ENCODE measurements at places on chromosomes 6 and 20. TPM values are rescaled to one million over a fixed set of nuclear protein-coding genes. Genes with fewer than 3 reads are reported as not detected.

DNA sequence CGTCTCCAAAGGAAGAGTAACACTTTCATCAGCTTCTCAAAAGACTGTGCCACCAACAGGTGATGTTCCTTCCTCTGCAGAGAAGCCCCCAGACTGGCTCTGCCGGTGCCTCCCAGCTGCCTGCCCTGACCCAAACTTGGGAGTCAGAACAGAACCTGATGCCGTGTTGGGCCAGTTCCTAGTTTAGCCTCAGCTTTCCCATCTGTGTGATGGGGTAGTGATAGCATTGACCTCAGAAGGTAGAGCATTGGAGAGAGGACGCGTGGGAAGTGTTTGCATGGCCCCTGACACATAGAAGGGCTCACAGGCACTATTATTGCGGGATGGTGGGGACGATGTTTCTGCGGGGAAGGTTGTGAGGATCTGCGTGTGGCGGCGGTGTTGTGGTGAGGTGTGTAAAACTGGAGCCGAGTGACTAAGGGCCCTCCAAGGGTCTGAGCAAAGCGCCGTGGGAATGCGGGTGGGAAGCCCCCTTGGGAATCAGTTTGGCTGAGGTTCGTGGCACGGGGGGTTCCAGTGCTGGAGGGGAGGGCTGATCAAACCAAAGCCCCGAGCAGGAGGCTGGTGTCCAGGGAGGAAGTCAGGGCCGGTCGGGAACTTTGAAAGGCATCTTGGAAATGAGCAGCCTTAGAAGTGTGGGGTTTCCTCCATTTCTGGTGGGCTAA lies 1.7 kb downstream of the NTSR1 start:
- DNase-seq: peak; percentile 30

The OGFRL1 gene
- total RNA-seq: 12.0 TPM

The FILIP1 gene
- 131 TPM for total RNA-seq

DNA sequence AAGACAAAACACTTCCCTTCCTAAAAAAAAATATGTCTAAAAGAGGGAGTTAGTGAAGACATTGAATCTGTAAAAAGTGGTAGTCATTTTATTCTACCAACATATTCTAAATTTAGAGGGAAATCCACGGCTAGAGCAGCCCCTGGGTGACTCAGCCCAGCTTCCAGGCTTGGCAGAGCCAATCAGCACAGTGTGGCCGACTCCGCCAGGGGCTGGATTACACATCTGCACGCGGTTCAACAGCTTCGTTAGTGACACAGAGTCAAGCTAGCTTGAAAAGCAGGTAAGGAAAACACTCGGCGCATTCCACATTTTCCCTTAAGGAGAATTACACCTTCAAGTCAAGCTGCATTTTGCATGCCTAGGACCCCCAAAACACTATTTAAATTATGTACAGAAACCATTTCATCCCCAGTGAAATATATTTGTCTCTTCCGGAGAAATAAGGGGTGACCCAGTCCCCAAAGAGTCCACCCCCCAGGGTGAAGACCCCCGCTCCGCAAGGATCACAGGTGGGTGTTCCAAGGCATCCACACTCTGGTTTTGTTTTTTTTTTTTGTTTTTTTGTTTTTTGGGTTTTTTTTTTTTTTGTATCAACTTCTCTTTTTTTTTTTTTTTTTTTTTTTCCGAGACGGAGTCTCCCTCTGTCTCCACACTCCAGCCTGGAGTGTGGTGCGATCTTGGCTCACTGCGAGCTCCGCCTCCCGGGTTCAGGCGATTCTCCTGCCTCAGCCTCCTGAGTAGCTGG lies 58.4 kb upstream of the ARID1B start:
- peak; percentile 43 for DNase-seq

- no peak for DNase-seq
Measured at GRCh38 chr20:41436679-41437078, 70.1 kb upstream of the EMILIN3 start.

DNA sequence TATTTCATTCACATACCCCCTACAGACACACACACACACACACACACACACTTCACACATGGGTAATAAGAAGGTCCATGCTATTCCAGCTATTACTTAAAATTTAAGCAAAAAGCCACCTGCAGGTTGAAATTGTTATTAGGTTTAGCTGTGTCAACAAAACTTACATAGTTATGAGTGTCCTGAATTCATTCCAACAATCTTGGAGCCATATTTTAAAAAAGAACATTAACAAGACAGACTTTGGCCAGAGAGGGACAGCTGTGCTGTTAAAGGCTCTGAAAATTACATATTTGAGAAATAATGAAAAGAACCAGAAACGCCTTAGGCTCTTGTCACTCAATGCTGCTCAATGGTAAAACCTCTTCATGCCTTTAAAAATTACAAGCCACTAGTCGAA lies 455.3 kb downstream of the EPM2A start:
- no peak for DNase-seq

- no peak for DNase-seq
Measured at GRCh38 chr6:80454197-80454596, 347.7 kb downstream of the BCKDHB start.

DNA sequence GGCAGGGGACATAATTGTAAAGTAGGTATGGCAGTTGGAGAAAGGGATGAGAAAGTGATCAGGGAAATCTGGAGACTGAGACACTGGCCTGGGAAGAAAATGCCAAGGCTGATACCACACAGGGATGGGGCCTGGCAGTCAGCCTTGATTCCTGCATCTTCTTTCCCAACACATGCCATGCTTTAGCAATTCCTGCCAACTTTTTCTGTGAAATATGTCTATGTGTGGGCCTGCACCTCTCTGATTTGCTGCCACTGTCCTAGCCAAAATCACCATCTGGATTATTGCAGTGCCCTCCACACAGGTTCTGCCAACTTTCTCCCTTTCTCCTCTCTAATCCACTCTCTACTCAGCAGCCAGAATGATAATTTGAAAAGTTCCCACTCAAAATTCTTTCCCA lies 759.8 kb upstream of the CITED2 start:
- DNase-seq: no peak

DNA sequence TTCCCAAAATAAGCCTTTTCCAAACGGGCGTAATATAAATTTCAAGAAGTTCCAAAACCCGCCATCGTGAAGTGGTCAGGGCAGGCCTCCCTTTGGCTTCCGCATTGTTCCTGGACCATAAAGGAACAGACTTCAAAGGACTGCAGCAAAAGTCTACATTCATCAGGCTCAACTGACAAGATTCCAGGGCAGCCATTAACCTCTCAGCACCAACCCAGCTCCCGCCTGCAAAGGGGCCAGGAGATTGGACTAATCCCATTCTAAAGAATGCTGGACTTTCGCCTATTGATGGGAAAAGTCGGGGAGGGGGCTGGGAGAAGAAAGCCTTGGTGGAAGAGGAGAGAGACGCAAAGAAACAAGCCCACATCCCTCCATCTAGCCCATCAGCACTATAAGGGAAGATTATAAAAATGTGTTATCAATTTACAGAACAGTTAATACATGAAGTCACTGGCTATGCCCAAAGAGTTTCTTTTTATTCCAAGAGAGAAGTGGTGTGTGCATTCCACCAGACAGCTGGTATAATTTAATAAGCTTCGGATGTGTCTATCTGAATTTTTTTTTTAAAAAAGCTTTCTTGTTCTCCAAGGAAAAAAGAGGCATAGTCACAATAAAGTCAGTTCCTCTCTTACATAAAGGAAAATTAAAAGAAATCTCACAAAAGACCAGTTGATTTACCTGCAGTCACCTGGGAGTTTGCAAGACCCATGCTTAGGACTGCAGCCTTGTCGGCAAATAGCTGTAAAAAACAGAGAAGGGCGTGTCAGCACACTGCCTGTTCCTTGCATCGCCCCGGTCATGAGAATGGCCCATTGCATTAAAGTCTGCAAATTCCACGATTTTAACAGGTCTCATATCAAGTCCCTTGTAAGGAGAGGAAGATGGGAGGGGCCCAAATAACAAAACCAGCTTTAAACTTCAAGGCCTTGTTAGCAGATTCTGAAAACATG lies 17.8 kb downstream of the JAG1 start:
- no peak for DNase-seq

DNA sequence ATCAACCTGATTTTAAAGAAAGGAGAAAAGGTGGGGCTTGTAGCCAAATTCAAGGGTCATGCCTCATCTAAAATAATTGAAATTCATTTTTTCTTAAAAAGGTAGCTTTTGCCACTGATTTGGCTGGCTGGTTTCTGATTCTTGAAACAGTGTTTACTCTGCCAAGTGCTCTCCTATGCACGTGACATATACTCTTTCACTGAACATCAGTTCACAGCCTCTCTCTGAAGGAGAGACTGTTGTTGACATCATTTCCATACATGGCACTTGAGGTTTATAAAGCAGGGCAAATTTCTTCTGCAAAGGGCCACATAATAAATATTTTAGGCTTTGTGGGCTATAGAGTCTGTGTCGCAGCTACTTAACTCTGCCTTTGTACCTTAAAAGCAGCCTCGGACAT lies 40.4 kb upstream of the DOK5 start:
- no peak for DNase-seq

GRCh38 chr6:35496036-35496840 lies 641 bp downstream of the TEAD3 start:
- peak; percentile 62 for DNase-seq

DNA sequence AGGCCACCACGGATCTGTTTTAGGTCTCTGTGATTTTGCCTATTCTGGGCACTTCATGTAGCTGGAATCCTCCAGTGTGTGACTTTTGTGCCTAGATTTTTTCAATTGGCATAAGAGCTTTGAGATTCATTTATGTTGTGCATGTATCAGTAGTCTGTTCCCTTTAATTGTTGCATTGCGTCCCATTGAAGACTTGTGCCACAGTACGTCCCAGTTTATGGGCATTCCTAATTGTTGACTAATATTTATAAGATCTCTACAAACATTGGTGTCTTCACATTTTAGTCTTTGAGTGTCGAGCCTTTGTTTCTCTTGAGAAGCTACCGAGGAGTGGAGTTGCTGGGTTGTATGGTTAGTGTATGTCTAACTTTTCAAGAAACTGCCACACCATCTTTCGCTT lies 704 bp upstream of the FAM210B start:
- DNase-seq: no peak

The OR2H2 gene
- not detected for total RNA-seq
